ENCODE measurements at places on chromosomes 5 and 9.

GRCh38 chr9:84154320-84154719, 173.7 kb downstream of the RMI1 start:
- DNase-seq = no peak

DNA sequence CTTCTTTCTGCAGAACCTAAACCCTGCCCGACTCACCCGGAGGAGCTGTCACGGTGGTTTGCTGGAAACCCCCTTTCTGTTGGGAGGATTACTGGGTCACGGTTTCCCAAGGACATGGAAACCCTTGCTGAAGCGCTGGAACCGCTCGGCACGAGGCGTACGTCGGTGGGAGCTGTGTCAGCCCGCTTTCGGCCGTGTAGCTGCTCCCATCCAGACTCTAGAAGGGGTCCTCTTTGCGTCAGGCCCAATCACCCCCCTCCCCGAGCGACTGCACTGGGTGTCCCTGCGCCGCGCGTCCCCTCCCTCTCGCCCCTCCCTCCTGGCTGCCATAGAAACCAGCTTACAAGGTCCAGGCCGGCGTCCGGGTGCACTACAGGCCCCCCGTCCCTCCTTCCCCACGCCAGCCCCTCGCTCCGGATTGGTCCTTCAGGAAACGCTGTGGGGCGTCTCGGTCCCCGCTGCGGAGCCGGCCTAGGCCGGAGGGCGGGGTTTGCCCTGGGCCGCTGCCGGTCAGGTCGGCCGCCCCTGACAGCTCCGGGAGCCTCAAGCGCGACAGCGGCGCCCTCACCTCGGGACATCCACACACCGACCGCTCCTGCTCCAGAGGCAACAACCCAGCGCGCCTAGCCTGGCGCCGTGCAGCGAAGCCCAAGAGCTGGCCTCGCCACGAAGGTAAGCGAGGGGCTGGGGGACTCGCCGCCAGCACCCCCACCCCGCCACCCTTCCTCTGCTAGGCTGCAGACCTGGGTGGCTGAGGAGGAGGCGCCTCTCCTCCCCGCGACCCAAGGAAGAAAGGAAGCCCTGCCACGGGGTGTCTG, at the start of gene NIM1K:
Gene NIM1K, plus strand, starts transcription at position 486 of the 818 bp plus-strand sequence. CDS start 53,551 bp downstream, outside the sequence.
- DNase-seq = peak; percentile 85

DNA sequence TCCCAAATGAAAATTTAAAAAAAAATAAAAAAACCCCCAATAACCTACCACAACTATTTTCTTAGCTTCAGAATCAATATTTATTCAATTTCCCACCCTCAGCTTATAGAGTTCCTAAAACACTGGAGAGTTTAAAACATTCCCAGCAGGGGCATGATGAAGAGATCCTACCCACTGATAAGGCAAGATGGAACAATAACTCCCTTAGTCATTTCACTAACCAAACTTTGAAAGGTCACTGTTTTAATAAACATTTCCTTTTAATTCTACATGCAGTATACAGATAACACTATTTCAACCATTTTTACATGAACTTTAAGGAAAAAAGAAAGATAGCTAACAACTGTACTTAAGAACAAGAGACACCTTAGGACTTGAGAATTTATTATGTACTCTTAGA, 34.9 kb upstream of the ACOT12 start:
- DNase-seq = no peak

- DNase-seq = no peak
These were observed 31.8 kb downstream of the DMRT3 start for GRCh38 chr9:1008216-1008615.

DNA sequence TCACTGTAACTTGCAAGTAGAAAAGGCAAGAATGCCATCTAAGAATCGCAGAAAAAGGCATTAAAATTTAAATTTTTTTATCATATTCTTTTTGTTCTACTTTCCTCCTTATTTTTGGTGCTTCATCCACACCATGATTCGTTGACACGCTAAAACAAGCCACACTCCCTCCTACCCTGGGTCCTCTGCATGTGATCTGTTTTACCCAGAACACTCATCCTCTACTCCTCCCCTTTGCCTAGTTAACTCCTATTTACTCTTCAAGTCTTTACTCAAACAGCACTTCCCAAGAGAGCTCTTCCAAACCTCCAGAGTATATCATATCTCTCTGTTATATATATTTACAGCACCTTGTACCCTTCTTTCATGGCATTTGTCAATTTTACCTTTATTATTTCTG, 61.4 kb upstream of the SRP19 start:
- DNase-seq = no peak

GRCh38 chr5:176629853-176630680, at the start of the genes EIF4E1B and SNCB:
EIF4E1B (plus strand) TSS chr5:176630675; CDS start chr5:176642788, 12,113 bp downstream.
SNCB (minus strand) TSS chr5:176630534; CDS start chr5:176629654, 880 bp downstream.
- peak; percentile 26 for DNase-seq

GRCh38 chr9:89677702-89678395, 73.0 kb downstream of the GADD45G start:
- peak; percentile 39 for DNase-seq

DNA sequence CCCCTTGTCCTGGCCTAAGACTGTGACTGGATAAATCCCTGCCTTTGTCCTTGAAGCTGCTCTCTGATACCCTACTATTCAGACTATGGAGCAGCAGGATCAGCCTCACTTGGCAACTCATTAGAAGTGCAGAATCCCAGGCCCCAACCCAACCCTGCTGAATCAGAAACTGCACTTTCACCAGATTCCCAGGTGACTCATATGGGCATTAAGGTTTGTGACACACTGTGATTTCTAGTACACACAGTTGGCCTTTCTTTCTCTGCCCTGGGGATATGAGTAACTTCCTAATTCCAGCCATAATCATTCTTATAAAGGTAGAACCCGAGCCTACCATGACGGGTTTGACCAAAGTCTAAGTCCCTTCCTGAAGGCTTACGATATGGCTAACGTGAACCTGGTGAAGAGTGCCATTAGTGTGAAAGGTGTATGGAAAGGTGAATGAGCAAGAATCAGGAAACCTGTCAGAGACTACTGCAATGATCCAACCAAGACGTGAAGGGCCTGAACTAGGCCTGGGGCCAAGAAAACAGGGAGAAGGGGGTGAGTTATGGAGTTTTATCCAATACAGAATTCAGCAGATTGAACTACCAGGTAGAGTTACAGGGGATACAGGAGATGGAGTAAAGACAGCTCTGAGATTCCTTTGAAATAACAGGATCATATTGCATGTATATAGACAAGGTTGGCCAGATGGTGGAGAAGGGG, 533.0 kb downstream of the BNC2 start:
- DNase-seq = no peak

- no peak for DNase-seq
These were observed 81.2 kb upstream of the TRIM32 start for GRCh38 chr9:116605904-116606341.

- no peak for DNase-seq
These were observed 8.4 kb upstream of the RGS7BP start for GRCh38 chr5:64497386-64497785.

- no peak for DNase-seq
These were observed 717.0 kb downstream of the PRELID2 start for GRCh38 chr5:145118127-145118526.

- DNase-seq = peak; percentile 34
These were observed 232.1 kb downstream of the SH3GL2 start for GRCh38 chr9:17810728-17811571.

DNA sequence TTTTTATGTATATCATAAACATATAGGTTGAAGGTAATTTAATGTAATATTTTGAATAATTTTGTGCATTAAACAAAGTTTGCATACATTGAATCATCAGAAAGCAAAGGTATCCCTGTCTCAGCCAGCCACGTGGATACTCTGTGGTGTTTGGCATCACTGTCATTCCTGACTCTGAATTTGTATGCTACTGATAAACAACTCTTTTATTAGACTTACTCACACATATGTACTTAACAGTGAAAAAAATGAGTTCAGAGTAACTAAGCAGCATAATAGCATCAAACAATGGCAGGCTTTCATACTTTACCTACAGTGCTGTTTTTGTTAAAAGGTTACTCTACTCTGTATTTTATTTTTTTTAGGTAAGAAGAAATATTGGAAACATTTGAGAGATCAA, 171.9 kb downstream of the COMMD10 start:
- no peak for DNase-seq

DNA sequence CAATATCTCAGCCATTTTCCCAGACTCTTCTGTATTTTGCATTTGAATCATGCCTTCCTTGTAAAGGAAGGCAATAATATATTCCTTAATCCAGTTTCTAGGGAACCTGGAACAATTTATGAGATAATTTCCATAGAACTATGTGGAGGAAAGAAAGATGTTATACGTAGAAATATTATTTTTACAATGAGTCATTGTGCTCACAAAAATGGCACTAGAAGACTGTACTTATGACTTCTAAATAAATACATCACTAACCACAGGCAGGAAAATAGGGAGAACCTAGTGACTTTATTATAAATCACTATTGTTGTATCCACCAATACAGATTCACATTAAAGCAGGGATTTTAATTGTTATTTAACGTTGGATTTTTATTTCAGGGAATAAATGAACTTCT, 87.6 kb downstream of the FBXO38 start:
- no peak for DNase-seq

- no peak for DNase-seq
These were observed 56.6 kb upstream of the MOCS2 start for GRCh38 chr5:53166183-53166495.

DNA sequence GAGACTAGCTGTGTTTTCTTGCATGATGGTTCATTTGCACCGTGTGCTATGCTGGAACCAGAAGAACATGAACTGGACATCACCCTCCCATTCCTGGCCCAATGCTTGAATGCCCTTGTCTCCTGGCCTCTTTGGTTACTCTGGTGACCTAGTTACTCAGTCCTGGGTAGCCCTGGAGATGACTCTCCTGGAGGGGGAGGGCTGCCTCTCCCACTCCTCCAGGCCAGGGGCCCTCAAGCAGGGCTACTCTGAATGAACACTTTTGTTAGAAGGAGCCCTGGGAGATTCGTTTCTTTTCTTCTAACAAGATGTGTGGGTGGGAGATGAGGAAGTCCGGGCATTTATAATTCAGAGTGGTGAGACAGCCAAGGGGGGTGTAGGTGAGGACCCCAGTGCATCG, 12.0 kb upstream of the NKX2-5 start:
- DNase-seq = no peak

- no peak for DNase-seq
These were observed 491.5 kb upstream of the TUSC1 start for GRCh38 chr9:26169708-26170107.

- no peak for DNase-seq
These were observed 59.1 kb downstream of the GALNT12 start for GRCh38 chr9:98866435-98867102.

DNA sequence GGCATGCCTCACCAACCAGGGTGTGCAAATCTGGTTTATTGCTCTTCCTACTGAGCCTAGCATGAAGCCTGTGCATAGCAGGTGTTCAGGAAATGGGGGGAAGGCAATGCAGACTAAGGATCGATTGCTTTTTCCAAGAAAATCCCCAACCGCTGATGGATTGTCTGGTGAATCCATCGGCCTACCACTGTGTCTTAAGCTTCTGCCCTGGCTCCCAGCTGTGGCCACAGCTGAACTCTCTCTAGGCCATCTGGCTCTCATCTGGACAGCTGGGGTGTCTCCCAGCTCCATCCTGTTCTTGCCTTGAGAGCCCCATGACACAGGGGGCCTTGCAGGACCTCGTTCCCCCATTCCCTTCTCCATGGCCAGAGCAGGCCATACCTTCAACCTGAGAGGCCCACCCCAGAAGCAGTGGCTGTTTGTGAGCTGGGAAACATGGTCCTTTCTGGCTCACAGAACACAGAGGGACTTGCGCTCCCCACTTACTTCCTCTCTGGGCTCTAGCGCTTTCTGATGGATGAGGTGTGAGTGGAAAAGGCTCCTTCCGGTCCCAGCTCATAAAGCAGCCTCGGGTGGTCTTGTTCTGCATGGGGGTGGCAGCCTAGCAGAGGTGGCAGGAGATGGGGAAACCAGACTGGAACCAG, 41.8 kb downstream of the COL27A1 start:
- DNase-seq = no peak

- DNase-seq = no peak
These were observed 5.8 kb downstream of the CCDC187 start for GRCh38 chr9:136297766-136298735.

All from hippocampal formation (tissue), 2 donors.